ENCODE measurements at places on chromosomes 3 and 15.

DNA sequence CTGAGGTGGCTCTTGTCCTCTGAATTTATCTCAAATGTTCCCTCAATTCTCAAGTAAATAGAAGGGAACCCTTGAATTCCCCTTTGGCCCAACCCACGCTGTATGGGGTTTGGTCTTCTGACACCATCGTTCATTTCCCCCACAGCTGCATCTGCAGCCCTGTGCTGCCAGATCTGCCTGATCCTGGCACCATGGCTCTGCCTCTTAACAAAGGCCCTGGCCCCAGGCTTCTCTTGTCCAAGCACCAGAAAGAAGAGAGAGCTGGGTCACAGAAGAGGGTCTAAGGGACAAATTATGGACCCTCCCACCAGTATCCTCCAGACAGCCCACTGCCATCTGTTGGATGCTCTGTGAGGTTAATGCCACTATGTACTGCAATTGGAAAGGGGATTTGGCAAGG is 1.8 kb downstream of the MAP1A start:
- no peak for DNase-seq

GRCh38 chr3:113212844-113213375 is 1.6 kb downstream of the BOC start:
- no peak for DNase-seq

DNA sequence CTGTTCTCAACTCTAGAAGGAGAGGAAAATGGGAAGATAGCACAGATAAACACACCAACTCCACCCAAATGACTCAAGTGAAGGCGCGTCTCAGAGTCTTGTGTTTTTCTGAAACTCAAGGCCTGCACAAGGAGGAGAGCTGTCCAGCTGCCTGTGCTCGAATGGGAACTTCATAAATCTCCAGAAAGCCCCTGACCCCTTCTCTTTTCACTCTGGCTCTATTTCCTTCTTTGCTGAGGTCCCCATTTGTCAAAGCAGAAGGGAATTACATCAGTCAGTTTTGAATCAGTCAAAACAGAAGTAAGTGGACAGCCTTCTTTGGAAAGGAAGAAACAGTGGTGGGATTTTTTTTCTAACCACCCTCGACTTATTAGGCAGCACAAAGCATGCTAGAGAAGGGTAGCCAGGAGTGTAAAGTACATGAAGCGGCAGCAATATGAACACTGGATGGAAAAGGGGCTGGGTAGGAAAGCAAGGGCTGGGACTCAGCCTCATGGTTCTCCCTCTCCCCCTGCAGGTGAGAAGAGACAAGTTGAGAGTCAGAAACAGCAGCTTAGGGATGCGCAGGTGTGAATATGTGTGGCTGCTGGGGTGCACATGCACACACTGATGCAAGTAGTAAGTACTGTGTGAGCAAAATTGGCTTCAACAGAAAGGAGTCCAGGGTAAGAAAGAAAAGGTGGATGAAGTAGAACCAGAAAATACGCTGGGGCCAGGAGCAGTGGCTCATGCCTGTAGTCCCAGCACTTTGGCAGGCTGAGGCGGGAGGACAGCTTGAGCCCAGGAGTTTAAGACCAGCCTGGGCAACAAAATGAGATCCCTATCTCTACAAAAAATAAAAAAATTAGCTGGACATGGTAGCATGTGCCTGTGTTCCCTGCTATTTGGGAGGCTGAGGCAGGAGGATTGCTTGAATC is 36.6 kb upstream of the MAGEF1 start:
- DNase-seq: no peak

DNA sequence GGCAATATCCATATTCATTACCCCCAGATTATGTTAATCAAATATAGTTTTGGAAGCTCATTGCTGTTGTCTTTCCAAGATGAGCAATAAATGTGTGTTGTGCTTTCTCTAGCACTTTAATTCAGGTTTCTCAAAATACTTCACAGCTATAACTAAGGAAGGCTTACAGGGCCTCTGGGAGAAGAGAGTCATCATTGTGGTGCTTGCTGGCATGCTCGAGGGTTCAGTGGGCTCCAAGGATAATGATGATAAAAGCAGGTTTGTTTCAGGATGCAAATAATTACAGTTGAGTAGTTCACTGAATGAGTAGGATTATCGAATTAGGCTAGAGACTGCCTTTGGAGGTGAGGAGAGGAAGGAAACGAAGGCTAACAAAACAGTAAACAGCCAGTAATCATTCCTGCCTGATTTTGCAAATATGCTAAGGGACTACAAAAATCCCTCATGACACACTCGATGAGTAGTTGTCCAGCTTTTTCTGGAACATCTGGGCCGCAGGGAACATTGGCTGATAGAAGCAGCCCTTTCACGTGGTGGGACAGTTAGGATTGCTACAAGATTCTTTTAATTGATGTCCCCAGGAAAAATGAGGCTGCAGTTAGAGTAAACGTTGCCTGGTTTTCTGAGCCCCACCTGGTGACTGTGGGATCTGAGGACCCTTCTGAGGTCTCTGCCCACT is 54.1 kb downstream of the SLC7A14 start:
- no peak for DNase-seq

DNA sequence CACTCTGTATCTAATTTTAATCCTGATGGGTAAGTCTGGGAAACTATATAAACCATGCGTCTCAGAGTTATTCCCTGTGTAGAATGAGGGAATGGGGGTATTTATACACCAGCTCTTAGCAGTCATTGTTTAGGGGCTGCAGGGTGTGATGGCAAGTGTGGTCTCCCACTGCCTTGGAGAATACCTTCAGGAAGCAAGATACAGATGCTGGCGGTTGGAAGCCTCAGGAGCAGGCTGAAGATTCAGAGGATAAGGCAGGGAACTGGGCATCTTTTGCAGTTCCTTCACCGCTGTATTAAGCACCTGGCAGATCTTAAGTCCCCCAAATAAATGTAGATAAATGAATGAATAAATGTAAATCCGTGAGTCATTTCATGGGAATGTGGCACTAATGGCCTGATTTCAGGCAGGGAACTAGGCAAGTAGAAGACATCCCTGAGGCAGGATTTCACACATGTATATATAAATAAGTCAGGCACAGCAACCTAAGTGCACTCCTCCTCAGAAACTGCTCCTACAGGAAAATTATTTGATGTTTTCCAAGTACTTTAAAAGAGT is 209.2 kb upstream of the GADL1 start:
- DNase-seq: no peak

- DNase-seq: no peak
These were observed 36.8 kb upstream of the CNTN3 start for GRCh38 chr3:74651292-74651691.

DNA sequence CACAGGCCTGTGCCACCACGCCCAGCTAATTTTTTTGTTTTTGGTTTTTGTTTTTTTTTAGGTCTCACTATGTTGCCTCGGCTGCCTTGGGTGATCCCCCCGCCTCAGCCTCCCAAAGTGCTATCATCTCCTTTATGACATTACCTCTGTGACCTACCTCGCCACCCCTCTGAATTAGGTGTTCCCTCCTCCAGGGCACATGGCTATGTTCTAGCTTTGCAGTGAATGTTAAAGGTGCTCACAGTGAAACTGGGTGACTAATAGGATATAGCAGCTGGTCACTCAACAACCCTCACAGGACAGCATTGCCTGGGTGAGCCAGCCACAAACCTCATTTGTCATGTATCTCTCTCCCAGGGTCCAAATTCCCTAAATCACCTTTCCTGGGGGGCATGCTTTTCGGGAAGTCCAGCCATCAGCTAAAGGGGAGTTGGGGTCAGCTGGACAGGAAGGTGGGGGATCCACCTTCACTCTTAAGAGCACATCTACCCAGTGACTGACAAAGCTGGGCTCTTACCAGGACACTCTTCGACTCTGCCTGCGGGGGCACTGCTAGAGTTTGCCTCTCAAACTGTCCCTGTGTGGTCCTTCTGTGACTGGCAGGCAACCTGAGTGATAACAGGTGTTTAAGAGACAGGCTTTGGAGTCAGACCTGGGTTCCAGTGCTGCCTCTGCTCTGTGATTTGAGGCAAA is 1.6 kb upstream of the TTLL3 start:
- no peak for DNase-seq

DNA sequence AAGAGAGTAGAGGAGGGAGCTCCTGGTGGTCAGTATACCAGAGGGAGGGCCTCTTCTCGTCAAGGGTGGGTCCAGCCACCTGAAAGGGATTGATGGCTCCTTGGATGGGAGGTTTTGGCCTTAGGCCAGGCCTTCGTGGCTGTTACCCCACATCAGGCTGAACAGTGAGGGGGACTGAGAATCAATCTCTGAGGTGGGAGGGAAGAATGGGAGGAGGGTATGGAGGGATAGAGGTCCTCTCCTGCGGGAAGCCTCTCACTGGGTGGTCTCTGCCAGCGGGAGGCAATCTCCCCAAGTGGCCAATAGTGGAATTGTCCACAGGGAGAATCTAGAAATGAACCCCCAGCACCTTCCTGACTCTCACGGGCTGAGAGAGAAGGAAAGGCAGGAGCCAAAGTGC is 53.5 kb downstream of the BSN start:
- DNase-seq: no peak

All from amniotic stem cell (primary cell).